ENCODE measurements at places on chromosomes 7 and 10. TPM values are rescaled to one million over a fixed set of nuclear protein-coding genes. Genes with fewer than 3 reads are reported as not detected.

The NSMCE4A gene
- 37.0 TPM for total RNA-seq

The PRKCQ gene
- 1.4 TPM for total RNA-seq

The SP4 gene
- total RNA-seq, result 76.6 TPM

The NEUROD6 gene
- 600 TPM for total RNA-seq

The TRUB1 gene
- 63.3 TPM for total RNA-seq

The PURB gene
- total RNA-seq, result 44.3 TPM

The CPN1 gene
- not detected for total RNA-seq

The CCL24 gene
- total RNA-seq, result not detected

The TAS2R3 gene
- total RNA-seq, result 2.5 TPM
